ENCODE measurements at places on chromosomes 11 and 22.
A peak's percentile ranks its signal among the peaks of the same experiment; 100 is the strongest.

GRCh38 chr22:21991304-21991596 is 8.7 kb upstream of the TOP3B start:
- no peak for DNase-seq
- no peaks in the 10 kb centered on the region for H3K4me1 ChIP-seq
- no peak overlapping the region for H3K4me3 ChIP-seq
- no peak overlapping the region for H3K27ac ChIP-seq
- H3K27me3 ChIP-seq: no peaks in the 10 kb centered on the region

DNA sequence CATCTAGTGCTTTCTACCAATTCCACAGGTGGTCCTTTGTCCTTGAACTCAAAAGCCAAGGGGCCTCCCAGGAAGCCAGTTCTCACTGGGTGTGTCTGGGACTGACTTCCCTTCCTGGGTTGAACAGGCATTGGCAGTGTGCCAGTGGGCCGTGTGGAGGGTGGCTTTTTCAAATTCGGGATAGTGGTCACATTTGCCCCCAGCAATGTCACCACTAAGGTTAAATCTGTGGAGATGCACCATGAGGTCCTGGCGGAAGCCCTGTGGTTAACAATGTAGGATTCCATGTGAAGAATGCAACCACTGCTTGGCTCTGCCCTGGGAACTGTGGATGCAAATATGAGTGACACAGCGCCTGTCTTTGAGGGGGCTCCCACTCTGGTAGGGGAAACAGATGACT is 53.2 kb upstream of the MTNR1B start:
- no peak for DNase-seq
- H3K36me3 ChIP-seq: no peaks in the 10 kb centered on the region
- H3K4me3 ChIP-seq: no peak overlapping the region
- no peaks in the 10 kb centered on the region for H3K4me1 ChIP-seq
- H3K27ac ChIP-seq: no peak overlapping the region

GRCh38 chr11:87230995-87231394 is 193.3 kb downstream of the TMEM135 start:
- no peaks in the 10 kb centered on the region for H3K27me3 ChIP-seq
- no peaks in the 10 kb centered on the region for H3K36me3 ChIP-seq
- no peak for DNase-seq
- no peak overlapping the region for H3K4me3 ChIP-seq

GRCh38 chr11:30586251-30587144 is at the start of gene MPPED2:
Gene MPPED2, minus strand, starts transcription at chr11:30586353. Its CDS starts 5,980 bp downstream, at chr11:30580373.
- DNase-seq: peak; percentile 27
- H3K4me3 ChIP-seq: peak within 1 kb of the TSS; percentile 69
- no peaks in the 10 kb centered on the region for H3K27me3 ChIP-seq
- H3K4me1 ChIP-seq: no peaks in the 10 kb centered on the region
- no peaks in the 10 kb centered on the region for H3K36me3 ChIP-seq

- H3K27ac ChIP-seq: peak overlapping the region; percentile 81
- H3K27me3 ChIP-seq: no peaks in the 10 kb centered on the region
- DNase-seq: peak; percentile 28
- H3K4me3 ChIP-seq: no peak overlapping the region
- H3K36me3 ChIP-seq: no peaks in the 10 kb centered on the region
- H3K4me1 ChIP-seq: peaks cover 17% of the 10 kb centered on the region
Measured at GRCh38 chr11:35540526-35540925, 15.1 kb upstream of the PAMR1 start.

DNA sequence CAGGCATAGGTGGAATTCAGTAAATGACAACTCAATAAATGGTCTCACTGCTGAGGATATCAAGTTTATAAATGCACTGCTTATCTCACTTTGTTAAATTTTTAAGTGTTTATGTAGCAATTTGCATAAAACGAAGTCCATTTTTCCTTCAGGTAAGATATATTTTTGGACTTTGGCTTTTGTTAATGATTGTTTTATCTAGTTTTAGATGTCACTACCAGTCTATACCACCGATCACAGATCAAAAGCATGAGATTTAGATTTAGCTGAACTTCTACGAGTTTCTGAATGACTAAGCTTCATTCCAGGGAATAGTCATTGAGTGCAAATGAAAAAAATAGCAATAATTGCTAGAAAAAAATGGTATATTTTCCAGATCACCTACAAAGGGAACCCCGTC is 12.8 kb upstream of the SLC5A12 start:
- no peaks in the 10 kb centered on the region for H3K27me3 ChIP-seq
- no peak overlapping the region for H3K27ac ChIP-seq
- no peaks in the 10 kb centered on the region for H3K4me1 ChIP-seq
- DNase-seq: no peak
- no peak overlapping the region for H3K4me3 ChIP-seq

DNA sequence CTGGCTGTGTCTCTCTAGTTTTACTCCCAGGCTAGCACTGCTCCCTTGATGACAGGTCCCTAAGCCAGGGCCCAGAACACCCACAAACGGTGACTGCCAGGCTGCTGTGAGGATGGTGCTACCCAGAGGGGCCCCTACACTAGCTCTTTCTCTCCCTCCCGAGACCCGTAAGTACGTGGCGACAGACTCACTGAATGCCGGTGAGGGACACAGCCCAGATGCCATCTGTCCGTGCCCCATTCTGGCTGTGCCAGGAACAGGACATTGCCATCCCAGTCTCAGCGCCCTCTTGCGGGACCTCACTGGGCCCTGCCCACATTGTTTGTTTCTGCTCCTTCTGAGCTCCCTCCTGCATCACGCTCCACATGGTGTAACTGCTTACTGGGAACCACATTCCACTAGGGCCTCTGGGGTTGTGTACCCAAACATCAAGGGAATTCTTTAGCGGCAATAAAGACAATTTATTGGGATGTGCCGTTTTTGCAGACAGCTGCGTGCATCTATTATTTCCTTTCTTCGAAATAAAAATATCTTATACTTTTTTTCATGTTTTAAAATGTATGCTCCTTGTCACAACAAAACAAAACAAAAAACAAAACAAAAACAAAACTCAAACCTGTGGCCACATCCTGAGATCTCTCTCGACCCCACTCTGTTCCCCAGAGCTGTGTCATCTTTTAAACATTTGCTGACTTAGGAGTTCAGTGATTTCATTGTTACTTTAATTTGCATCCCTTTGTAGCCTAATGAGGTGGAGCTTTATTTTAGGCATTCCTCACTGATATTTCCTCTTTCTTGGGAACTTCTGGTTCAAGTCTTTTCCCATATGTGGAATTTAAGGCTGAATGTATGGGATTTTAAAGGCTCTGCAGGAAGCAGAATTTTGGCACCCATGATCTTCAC is 4.4 kb upstream of the TPCN2 start:
- H3K4me3 ChIP-seq: no peak overlapping the region
- H3K27me3 ChIP-seq: no peaks in the 10 kb centered on the region
- H3K4me1 ChIP-seq: peaks cover 5% of the 10 kb centered on the region
- H3K36me3 ChIP-seq: no peaks in the 10 kb centered on the region
- peak overlapping the region; percentile 78 for H3K27ac ChIP-seq

GRCh38 chr11:12177739-12178338 is 67.4 kb downstream of the MICAL2 start:
- peak overlapping the region; percentile 19 for H3K27ac ChIP-seq
- no peaks in the 10 kb centered on the region for H3K27me3 ChIP-seq
- no peak for DNase-seq
- H3K36me3 ChIP-seq: no peaks in the 10 kb centered on the region
- peaks cover 6% of the 10 kb centered on the region for H3K4me1 ChIP-seq

All from uterus (tissue), 4 donors.